IMR-90 (cell line): ENCODE measurements at places on chromosomes 6 and 20.
A peak's percentile ranks its signal among the peaks of the same experiment; 100 is the strongest.

GRCh38 chr6:149246691-149247384 is 70.7 kb upstream of the TAB2 start:
- no peak for DNase-seq

- no peak for DNase-seq
Measured at GRCh38 chr20:39705032-39705431, 742.9 kb downstream of the DHX35 start.

GRCh38 chr20:41340327-41341055 is at the start of gene LPIN3:
Gene LPIN3, plus strand, starts transcription at chr20:41340821. Its CDS starts 4,983 bp downstream, at chr20:41345804.
- DNase-seq = peak; percentile 63

DNA sequence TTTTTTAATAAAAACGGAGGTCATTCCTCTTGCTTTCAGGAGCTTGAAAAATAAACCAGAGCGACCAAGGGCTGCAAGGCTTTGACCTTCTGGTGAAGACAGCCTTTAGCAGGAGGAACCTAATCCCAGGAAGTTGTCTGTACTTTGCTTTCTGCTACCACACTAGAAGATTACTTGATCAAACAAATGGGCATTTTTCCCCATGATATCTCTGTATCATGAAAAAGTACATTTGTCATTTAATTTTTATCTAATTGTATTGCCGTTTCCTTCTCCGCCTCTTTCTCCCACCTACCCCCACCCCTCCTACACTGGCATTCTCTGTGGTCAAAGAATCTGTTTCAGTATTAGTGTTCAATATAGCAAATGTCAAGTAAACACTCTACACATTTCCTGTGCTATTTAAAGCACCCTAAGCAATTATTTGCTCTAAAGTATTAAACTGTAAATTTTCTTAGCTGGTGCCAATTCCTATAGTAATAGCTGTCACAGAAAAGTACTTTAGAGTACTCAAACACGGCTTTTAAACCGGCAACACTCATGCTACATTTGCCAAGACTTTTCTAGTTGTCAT is 29.7 kb downstream of the ATXN1 start:
- no peak for DNase-seq

GRCh38 chr20:43092386-43093088 is 97.2 kb downstream of the PTPRT start:
- no peak for DNase-seq

GRCh38 chr20:57414867-57415592 is 23.8 kb downstream of the RBM38 start:
- peak; percentile 28 for DNase-seq

DNA sequence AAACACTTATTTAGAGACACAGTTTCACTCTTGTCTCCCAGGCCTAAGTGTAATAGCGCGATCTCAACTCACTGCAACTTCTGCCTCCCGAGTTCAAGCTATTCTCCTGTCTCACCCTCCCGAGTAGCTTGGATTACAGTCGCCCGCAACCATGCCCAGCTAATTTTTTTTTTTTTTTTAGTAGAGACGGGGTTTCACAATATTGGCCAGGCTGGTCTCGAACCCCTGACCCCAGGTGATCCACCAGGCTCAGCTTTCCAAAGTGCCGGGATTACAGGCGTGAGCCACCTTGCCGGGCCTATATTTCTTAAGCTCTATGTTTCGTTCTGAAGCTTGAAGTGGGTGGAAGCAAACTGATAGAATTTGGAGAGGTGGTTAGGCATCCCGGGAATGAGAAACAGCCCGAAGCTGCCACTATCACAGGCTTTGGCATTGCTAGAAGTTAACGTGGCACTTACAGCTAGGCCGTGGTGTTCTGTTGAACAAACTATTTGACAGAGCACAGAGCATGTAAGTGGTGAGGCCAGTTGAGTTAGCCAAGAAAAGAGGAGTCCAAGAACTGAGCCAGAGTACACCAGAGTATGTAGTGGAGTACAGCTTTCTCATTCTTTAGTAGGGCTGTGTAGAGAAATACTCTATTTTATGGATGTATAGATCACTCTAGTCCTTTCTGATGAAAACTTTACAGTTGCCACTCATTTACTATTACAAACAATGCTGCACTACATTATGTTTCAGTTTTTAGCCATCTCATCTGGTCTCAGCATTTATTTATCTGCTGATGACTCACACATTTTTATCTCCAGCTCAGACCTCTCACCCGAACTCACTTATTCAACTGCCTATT is 62.0 kb upstream of the HFE start:
- DNase-seq = peak; percentile 91

DNA sequence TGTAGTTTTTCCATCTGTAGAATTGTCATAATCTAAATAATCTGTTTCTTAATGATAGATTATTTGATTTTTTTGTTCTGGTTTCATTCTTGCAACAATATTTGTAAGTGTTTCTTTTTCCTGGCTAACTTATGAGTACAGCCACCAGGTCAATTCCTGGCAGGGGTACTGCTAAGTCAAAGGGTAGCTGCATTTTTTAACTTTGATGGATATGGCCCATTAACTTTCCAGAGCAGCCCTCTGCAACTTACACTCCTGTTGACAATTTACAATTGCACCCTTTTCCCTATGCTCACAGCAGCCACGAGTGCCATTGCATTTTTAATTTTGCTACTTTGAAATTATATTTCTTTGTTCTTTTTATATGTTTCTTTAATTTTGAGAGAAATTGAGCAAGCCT is 209.3 kb upstream of the CST7 start:
- DNase-seq = no peak

- DNase-seq = peak; percentile 62
Measured at GRCh38 chr6:27687154-27688013, 214.5 kb upstream of the ZNF184 start.

DNA sequence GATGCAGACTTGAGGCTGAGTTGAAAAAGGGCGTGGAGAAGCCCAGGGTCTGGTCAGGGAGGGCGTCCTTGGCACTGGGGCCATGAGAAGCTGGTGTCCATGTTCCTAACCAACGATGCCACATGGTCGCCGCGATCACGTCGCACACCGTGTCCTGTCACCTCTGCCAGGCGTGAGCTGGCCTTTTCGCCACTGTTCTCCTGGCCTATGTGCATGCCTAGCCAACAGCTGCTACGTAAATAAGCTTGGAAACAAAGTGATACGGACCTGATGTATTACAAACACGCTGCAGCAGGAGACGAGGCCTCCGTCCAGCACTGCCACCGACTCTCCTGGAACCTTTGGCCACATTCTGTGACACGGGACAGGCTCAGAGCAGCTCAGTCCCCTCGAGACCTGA is 22.0 kb upstream of the KIF25 start:
- DNase-seq = no peak

GRCh38 chr20:50810063-50810462 is 15.2 kb downstream of the BCAS4 start:
- no peak for DNase-seq
